ENCODE measurements at places on chromosomes 13 and 19. TPM values are rescaled to one million over a fixed set of nuclear protein-coding genes. Genes with fewer than 3 reads are reported as not detected.

- peak; percentile 76 for DNase-seq
These were observed 1.2 kb downstream of the ZSWIM4 start for GRCh38 chr19:13796301-13797057.

DNA sequence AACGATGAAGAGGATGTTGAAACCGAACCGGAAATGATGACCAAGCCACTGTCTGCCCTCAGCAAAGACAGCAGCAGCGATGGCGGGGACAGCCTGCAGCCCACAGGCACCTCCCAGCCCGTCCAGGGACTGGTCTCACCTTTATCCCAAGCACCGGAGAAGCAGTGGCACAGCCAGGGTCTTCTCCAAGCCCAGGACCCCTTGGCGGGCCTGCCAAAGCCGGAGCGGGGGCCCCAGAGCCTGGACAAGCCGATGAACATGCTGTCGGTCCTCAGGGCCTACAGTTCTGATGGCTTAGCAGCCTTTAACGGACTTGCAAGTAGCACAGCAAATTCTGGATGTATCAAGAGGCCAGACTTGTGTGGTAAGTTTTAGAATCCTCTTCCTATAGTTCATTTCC is 177.0 kb downstream of the ZNF536 start:
- DNase-seq = no peak

The PRR19 gene
- total RNA-seq = not detected

DNA sequence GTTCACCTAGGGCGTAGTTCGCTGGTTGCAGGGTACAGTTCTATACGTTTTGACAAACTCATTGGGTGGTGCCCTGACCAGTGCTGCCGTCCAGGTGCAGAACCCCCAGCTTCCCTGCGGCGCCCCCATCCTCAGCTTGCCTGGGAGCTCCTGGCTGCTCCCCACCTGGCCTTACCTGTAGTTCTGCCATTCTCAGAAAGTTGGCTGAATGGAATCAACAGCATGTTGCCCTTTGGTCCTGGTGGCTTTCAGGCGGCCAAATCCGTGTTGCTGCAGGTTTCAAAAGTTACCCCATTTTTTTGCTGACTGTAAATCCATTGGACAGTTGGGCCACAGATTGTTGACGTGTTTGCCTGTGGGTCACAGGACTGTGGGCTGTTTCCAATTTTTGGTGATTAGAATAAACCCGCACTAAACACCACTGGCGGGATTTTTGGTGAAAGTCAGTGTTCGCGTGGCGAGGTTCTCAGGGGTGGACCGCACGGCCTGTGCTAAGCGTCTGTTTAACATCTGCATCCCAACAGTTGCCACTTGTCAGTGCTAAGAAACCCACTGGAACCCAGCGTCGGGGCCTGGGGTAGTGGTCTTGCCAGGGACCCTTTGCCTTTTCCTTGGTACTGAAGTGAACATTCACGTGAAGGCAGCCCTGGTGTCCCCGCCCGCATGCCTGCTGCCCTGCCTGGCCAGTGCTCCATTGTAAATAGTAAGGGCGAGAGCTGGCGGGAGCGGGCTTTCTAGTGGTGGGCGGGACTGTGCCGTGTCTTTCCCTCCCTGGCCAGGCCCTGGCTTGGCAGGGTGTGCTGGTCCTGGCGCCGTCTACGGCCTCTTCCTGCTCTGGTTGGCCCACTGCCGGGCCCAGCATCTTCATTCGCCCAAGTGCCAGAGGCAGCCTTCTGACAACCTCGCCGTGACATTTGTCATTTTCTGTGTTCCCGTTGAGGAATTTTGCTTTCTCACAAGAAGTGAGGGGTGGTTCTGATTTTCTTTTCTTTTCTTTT is 3.3 kb downstream of the DOT1L start:
- peak; percentile 86 for DNase-seq
